ENCODE measurements at places on chromosomes 11 and 22. TPM values are rescaled to one million over a fixed set of nuclear protein-coding genes. Genes with fewer than 3 reads are reported as not detected.

The KLHL35 gene
- total RNA-seq = 4.3 TPM

The MRGPRX3 gene
- total RNA-seq = not detected

The DCHS1 gene
- total RNA-seq = 0.59 TPM

The SCGB1A1 gene
- not detected for total RNA-seq

The POU2AF2 gene
- total RNA-seq = not detected

The OR5AP2 gene
- not detected for total RNA-seq

The CCDC117 gene
- 28.6 TPM for total RNA-seq

- no peak overlapping the region for H3K4me3 ChIP-seq
- H3K36me3 ChIP-seq = no peaks in the 10 kb centered on the region
- DNase-seq = no peak
- H3K27ac ChIP-seq = no peak overlapping the region
- no peaks in the 10 kb centered on the region for H3K27me3 ChIP-seq
These were observed 661.7 kb upstream of the RAG2 start for GRCh38 chr11:37259734-37260133.

GRCh38 chr11:112662554-112662953 lies 298.7 kb upstream of the NCAM1 start:
- H3K4me3 ChIP-seq = no peak overlapping the region
- H3K27me3 ChIP-seq = no peaks in the 10 kb centered on the region
- H3K36me3 ChIP-seq = no peaks in the 10 kb centered on the region
- H3K4me1 ChIP-seq = peaks cover 2% of the 10 kb centered on the region
- no peak for DNase-seq
- H3K27ac ChIP-seq = no peak overlapping the region

- H3K4me3 ChIP-seq = no peak overlapping the region
- H3K27me3 ChIP-seq = peaks cover 8% of the 10 kb centered on the region
- no peaks in the 10 kb centered on the region for H3K36me3 ChIP-seq
- no peak overlapping the region for H3K27ac ChIP-seq
- no peaks in the 10 kb centered on the region for H3K4me1 ChIP-seq
These were observed 112.1 kb downstream of the TRIM29 start for GRCh38 chr11:120025606-120026335.

- H3K4me3 ChIP-seq = no peak overlapping the region
- peaks cover 13% of the 10 kb centered on the region for H3K4me1 ChIP-seq
- no peaks in the 10 kb centered on the region for H3K27me3 ChIP-seq
- H3K36me3 ChIP-seq = no peaks in the 10 kb centered on the region
- no peak for DNase-seq
- no peak overlapping the region for H3K27ac ChIP-seq
These were observed 27.6 kb upstream of the BAIAP2L2 start for GRCh38 chr22:38137876-38138687.

DNA sequence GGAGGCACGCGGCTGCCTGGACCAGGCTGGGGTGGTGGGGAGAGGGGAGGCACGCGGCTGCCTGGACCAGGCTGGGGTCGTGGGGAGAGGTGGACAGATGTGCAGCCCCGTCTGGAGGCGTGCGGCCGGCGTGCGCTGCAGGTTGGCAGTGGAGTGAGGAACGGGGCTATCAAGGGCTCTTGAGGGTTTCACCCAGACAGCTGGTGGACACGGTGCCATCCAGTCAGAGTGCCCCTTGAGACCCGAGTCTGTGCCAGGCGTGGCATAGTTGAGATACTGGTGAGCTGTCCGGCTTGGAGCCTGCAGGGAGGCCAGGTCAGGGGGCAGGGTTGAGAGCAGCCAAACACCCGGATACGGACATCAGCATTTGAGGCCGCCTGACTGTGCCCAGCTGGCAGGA lies 1.5 kb upstream of the GRAMD4 start:
- DNase-seq = peak; percentile 58
- H3K4me3 ChIP-seq = no peak overlapping the region
- H3K36me3 ChIP-seq = no peaks in the 10 kb centered on the region
- H3K27ac ChIP-seq = no peak overlapping the region

DNA sequence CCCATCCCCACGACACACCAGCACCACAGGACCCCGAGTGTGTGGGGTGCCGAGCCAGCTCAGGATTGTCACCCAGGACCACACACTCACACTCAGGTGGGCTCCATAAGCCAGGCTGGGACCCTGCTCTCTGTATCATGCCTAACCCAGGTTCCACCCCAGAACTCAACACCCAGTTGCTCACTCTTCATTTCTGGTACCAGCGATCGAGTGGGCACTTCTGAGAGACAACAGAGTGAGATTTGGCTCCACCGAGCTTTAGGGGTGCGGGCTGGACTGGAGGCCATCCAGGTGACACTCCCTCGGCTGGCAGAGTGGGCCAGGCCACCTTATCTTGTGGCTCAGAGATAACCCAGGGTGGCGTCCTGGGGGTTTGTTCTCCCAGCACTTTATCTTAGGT lies 1323.8 kb downstream of the BRD1 start:
- no peak for DNase-seq
- H3K4me1 ChIP-seq = no peaks in the 10 kb centered on the region
- H3K27me3 ChIP-seq = no peaks in the 10 kb centered on the region
- H3K4me3 ChIP-seq = no peak overlapping the region
- no peak overlapping the region for H3K27ac ChIP-seq

GRCh38 chr11:96161307-96162089 lies 181.5 kb downstream of the MAML2 start:
- H3K36me3 ChIP-seq = no peaks in the 10 kb centered on the region
- no peaks in the 10 kb centered on the region for H3K27me3 ChIP-seq
- peaks cover 66% of the 10 kb centered on the region for H3K4me1 ChIP-seq
- no peak overlapping the region for H3K4me3 ChIP-seq
- H3K27ac ChIP-seq = peak overlapping the region; percentile 93

- H3K4me3 ChIP-seq = peak overlapping the region; percentile 73
- peaks cover 31% of the 10 kb centered on the region for H3K27me3 ChIP-seq
- peak; percentile 72 for DNase-seq
- H3K36me3 ChIP-seq = no peaks in the 10 kb centered on the region
These were observed 562 bp downstream of the DGAT2 start for GRCh38 chr11:75768909-75769771.

DNA sequence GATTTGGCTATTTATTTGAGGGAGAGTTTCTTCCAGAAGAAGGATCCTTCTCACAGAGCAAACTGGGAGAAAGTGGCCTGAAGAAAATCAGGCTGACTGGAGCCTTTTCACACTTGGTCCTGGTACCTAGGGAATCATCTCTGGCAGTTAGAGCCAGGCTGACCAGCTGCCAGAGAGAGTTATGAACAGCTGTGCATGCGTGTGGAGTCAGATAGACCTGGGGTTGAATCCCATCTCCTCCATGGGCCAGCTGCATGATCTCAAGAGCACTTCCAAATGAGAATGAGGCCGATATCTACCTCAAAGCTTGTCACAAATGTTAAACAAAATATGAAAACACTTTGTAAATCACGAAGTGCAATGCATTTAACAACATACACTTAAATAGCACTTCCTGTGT lies 390.0 kb downstream of the TENM4 start:
- peaks cover 4% of the 10 kb centered on the region for H3K4me1 ChIP-seq
- H3K4me3 ChIP-seq = no peak overlapping the region

GRCh38 chr22:48755059-48755949 lies 1072.4 kb downstream of the BRD1 start:
- peak; percentile 79 for DNase-seq
- no peaks in the 10 kb centered on the region for H3K4me1 ChIP-seq
- H3K4me3 ChIP-seq = no peak overlapping the region
- no peaks in the 10 kb centered on the region for H3K36me3 ChIP-seq
- H3K27me3 ChIP-seq = no peaks in the 10 kb centered on the region

- peak; percentile 80 for DNase-seq
- H3K27ac ChIP-seq = no peak overlapping the region
These were observed 38.5 kb downstream of the OSBP2 start for GRCh38 chr22:30733181-30733631.

DNA sequence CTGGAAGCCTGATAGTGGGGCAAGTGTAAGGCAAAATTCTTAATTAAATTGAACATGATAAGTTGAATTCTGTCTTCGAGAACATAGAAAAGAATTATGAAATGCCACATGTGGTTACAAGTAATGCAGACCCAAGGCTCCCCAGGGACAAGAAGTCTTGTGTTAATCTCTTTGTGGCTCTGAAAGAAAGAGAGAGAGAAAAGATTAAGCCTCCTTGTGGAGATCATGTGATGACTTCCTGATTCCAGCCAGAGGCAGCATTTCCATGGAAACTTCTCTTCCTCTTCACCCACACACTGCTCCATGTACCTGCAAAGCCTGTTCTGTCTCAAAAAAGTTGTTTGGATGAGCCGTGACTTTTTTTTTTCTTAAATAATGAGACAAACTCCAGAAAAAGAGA lies 1.9 kb upstream of the TYR start:
- no peak overlapping the region for H3K4me3 ChIP-seq
- no peak for DNase-seq
- H3K27ac ChIP-seq = no peak overlapping the region
- no peaks in the 10 kb centered on the region for H3K27me3 ChIP-seq

GRCh38 chr11:12692229-12693075 lies 18.2 kb downstream of the TEAD1 start:
- no peaks in the 10 kb centered on the region for H3K27me3 ChIP-seq
- H3K4me3 ChIP-seq = peak overlapping the region; percentile 41
- no peaks in the 10 kb centered on the region for H3K36me3 ChIP-seq
- no peak for DNase-seq

DNA sequence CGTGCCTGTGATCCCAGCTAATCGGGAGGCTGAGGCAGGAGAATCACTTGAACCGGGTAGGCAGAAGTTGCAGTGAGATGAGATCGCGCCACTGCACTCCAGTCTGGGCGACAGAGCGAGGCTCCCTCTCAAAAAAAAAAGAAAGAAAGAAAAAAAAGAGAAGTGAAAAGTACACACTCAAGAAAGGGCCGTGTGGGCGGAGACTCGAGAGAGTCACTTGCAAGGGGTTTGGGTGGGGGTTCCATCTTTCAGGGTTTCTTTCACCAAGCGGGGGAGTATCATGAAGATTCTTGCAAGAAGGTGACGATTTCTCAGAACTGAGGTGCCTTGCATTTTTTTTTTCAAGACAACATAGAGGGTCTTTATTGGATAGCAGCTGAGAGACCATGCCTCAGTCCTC lies 4.0 kb upstream of the IFITM5 start:
- H3K27me3 ChIP-seq = peaks cover 5% of the 10 kb centered on the region
- H3K4me1 ChIP-seq = peaks cover 4% of the 10 kb centered on the region
- no peak overlapping the region for H3K27ac ChIP-seq
- H3K36me3 ChIP-seq = no peaks in the 10 kb centered on the region
- no peak for DNase-seq
- H3K4me3 ChIP-seq = no peak overlapping the region

DNA sequence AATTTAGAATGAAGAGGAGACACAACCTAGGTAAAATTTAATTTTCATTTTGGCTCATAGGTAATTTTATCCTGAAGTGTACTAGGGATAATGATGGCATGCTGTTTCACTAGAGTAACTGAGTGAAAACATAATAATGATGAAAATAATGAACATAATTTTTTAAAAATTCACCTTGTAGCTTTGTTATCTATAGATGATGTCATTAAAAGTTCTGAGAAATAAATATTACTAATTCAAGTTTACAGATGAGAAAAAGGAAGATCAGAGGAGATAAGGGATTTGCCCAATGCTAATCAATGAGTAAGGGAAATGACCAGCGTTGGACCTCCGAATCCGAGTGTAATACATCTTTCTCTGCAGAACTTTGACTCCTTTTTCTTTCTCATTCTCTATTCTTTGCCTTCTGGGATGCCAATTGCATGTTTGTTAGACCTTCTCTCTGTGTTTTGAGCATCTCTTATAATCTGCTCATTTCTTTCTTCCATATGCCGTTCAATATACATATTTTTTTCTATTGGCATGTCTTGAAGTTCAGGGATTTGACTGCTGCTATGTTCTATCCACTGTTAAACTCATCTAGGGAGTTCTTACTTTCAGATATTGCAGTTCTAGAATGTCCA lies 186.5 kb downstream of the SNX19 start:
- no peaks in the 10 kb centered on the region for H3K36me3 ChIP-seq
- H3K27ac ChIP-seq = no peak overlapping the region
- no peaks in the 10 kb centered on the region for H3K27me3 ChIP-seq
- no peak overlapping the region for H3K4me3 ChIP-seq

DNA sequence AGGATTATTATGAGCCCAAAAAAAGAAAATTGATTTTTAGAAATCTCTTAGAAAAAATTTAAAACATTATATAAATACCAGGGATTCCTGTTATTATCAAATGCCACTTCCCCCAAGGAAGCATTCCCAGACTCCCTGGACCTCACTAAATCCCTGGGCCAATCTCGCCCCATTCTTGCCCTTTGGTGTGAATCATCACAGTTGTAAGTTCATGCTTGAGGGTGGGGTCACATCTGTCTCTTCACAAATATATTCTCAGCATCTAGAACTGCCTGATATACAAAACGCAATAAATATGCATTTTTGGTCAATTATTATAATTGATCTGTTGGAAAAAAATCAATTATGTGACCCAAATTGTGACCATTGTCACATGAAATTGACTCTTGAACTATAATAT lies 8.3 kb upstream of the OR4D6 start:
- H3K4me1 ChIP-seq = no peaks in the 10 kb centered on the region
- H3K27me3 ChIP-seq = no peaks in the 10 kb centered on the region
- DNase-seq = no peak
- H3K4me3 ChIP-seq = no peak overlapping the region

DNA sequence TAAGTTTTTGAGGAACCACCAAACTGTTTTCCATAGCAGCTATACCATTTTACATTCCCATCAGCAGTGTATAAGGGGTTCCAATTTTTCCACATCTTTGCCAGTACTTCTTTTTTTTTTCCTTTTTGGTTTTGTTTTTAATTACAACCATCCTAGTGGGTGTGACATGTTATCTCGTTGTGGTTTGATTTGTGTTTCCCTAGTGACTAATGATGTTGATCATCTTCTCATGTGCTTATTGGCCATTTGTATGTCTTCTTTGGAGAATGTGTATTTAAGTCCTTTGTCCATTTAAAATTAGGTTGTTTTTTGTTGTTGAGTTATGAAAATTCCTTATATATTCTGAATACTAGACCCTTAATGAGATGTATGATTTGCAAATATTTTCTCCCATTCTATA lies 59.3 kb downstream of the STIM1 start:
- H3K4me3 ChIP-seq = no peak overlapping the region
- H3K27me3 ChIP-seq = no peaks in the 10 kb centered on the region
- DNase-seq = no peak
- peaks cover 5% of the 10 kb centered on the region for H3K4me1 ChIP-seq
- H3K36me3 ChIP-seq = no peaks in the 10 kb centered on the region

- H3K27ac ChIP-seq = no peak overlapping the region
- no peaks in the 10 kb centered on the region for H3K27me3 ChIP-seq
- H3K4me3 ChIP-seq = no peak overlapping the region
- no peaks in the 10 kb centered on the region for H3K36me3 ChIP-seq
- no peaks in the 10 kb centered on the region for H3K4me1 ChIP-seq
- DNase-seq = peak; percentile 49
These were observed 538.4 kb downstream of the TBC1D22A start for GRCh38 chr22:47300698-47301405.

Data from osteoblast (primary cell).